K562 (cell line): ENCODE measurements at places on chromosomes 7 and 10. TPM values are rescaled to one million over a fixed set of nuclear protein-coding genes. Genes with fewer than 3 reads are reported as not detected.

MRLN gene
- not detected in 2 replicates for total RNA-seq

ARHGEF5 gene
- total RNA-seq, result 0.29 and 0.49 TPM in 2 replicates

TRIM50 gene
- total RNA-seq, result 0.11 TPM in 1 of 2 replicates, not detected in the other

BMPER gene
- not detected in 2 replicates for total RNA-seq

CRYGN gene
- not detected in 2 replicates for total RNA-seq

OR2F1 gene
- not detected in 2 replicates for total RNA-seq

NKX1-2 gene
- 0.04 TPM in 1 of 2 replicates, not detected in the other for total RNA-seq

LRRD1 gene
- not detected in 2 replicates for total RNA-seq

CUL2 gene
- total RNA-seq, result 41.6 and 44.7 TPM in 2 replicates

PTPRZ1 gene
- total RNA-seq, result 0.04 and 0.11 TPM in 2 replicates

FBXO24 gene
- 0.94 and 0.95 TPM in 2 replicates for total RNA-seq

PNLIPRP1 gene
- 0.60 and 1.1 TPM in 2 replicates for total RNA-seq

GRCh38 chr10:73379064-73379748 is 20.5 kb upstream of the CFAP70 start:
- H3K4me3 ChIP-seq, result no peak overlapping the region
- no peak for DNase-seq
- H3K36me3 ChIP-seq, result peaks cover 88% of the 10 kb centered on the region
- H3K27ac ChIP-seq, result no peak overlapping the region
- no peaks in the 10 kb centered on the region for H3K27me3 ChIP-seq

GRCh38 chr7:149724661-149725425 is 48.5 kb downstream of the ZNF467 start:
- no peak for DNase-seq
- no peak overlapping the region for H3K4me3 ChIP-seq
- H3K27ac ChIP-seq, result no peak overlapping the region
- no peaks in the 10 kb centered on the region for H3K27me3 ChIP-seq
- H3K36me3 ChIP-seq, result peaks cover 95% of the 10 kb centered on the region; the same call in 2 of the 3 replicates

GRCh38 chr7:138864667-138865066 is 66.7 kb upstream of the ATP6V0A4 start:
- no peaks in the 10 kb centered on the region for H3K36me3 ChIP-seq
- no peak overlapping the region for H3K27ac ChIP-seq
- DNase-seq, result no peak
- peaks cover 43% of the 10 kb centered on the region for H3K27me3 ChIP-seq
- no peak overlapping the region for H3K4me3 ChIP-seq

GRCh38 chr7:77910124-77910523 is 111.6 kb downstream of the PHTF2 start:
- H3K36me3 ChIP-seq, result peaks cover 18% of the 10 kb centered on the region; the same call in 2 of the 3 replicates
- peaks cover 25% of the 10 kb centered on the region for H3K4me1 ChIP-seq
- no peak overlapping the region for H3K27ac ChIP-seq

- no peaks in the 10 kb centered on the region for H3K36me3 ChIP-seq
- no peak for DNase-seq
- H3K4me3 ChIP-seq, result no peak overlapping the region
These were observed 686.1 kb upstream of the IGFBP3 start for GRCh38 chr7:46607176-46607575.

DNA sequence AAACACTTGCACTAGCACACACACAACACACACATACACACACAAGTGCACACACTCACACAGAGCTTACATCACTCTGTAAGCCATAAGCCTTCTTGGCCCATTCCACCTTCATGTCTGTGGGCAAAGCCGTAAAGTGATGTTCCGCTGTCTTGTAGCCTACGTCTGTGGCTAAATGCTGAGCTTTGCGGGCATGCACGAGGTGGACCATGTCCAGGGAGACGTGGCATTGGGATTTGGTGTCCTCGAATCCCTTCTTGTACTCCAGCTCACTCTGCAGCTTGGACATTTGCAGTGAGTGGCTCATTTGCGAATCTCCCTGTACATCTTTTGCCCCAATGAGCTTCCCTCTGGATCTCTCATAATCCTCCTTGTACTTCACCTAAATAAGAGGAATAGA is 42.0 kb downstream of the NRAP start:
- DNase-seq, result no peak
- H3K27me3 ChIP-seq, result peaks cover 41% of the 10 kb centered on the region
- no peaks in the 10 kb centered on the region for H3K36me3 ChIP-seq
- no peak overlapping the region for H3K4me3 ChIP-seq

DNA sequence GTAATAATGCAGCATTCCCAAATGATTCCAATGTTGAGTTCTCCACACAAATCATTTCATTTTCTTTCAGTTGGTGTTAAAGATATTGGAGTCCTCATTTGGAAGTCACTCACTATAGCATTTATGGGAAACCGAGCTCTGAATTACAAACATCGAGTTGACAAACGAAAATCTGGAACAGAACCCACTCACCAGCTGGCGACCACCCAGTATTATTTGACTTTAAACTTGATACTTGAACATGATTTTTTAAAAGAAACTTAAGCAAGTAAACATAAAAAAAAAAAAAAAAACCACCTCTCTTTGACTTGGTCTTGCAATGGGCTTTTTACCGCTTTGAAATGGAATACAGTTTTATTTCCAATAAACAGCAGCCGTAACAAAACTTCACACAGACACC is 576.6 kb upstream of the C7orf33 start:
- H3K4me3 ChIP-seq, result no peak overlapping the region
- no peak for DNase-seq
- no peaks in the 10 kb centered on the region for H3K36me3 ChIP-seq
- H3K27me3 ChIP-seq, result no peaks in the 10 kb centered on the region
- no peak overlapping the region for H3K27ac ChIP-seq

DNA sequence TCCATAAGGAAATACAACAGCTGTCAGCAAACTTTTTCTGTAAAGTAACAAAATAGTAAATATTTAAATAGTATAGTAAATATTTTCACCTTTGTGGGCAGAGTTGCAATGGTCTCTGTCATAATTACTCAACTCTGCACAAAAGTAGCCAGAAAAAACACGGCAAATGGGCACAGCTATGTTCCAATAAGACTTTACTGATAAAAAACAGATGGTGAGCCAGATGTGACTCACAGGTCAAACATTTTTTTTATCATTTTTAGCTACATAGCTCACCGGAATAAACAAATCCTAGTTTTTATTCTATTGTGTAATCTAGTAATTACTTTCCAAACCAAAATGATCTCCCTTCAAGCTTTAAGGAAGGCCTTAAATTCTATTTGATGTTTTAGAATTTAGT is 55.3 kb downstream of the NCAPG2 start:
- peaks cover 96% of the 10 kb centered on the region for H3K36me3 ChIP-seq
- no peak overlapping the region for H3K4me3 ChIP-seq
- H3K27me3 ChIP-seq, result no peaks in the 10 kb centered on the region
- no peak overlapping the region for H3K27ac ChIP-seq
- no peaks in the 10 kb centered on the region for H3K4me1 ChIP-seq

DNA sequence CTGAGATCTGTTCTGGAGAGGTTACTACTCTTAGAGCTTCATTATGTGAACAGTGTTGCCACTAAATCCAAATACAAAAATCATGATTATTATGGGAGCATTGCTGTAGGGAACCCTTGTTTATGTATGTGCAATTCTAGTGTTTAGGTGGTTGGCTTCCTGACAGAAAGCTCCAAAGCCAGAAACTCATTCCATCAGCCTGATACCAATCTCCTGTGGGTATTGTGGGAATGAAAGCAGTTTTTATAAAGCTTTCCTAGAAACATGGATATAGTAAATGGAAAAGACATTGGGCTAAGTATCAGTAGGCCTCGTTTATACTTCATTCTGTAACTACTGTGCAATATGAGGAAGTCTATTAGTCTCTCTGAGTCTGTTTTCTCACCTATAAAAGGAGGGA is 6.4 kb downstream of the SDK1 start:
- H3K27me3 ChIP-seq, result no peaks in the 10 kb centered on the region
- DNase-seq, result no peak
- H3K4me1 ChIP-seq, result no peaks in the 10 kb centered on the region
- no peak overlapping the region for H3K27ac ChIP-seq

- H3K36me3 ChIP-seq, result no peaks in the 10 kb centered on the region
- peak; percentile 54 for DNase-seq
- H3K4me3 ChIP-seq, result no peak overlapping the region
- no peaks in the 10 kb centered on the region for H3K4me1 ChIP-seq
- H3K27ac ChIP-seq, result no peak overlapping the region
These were observed 41.4 kb downstream of the GSDME start for GRCh38 chr7:24715661-24716479.

DNA sequence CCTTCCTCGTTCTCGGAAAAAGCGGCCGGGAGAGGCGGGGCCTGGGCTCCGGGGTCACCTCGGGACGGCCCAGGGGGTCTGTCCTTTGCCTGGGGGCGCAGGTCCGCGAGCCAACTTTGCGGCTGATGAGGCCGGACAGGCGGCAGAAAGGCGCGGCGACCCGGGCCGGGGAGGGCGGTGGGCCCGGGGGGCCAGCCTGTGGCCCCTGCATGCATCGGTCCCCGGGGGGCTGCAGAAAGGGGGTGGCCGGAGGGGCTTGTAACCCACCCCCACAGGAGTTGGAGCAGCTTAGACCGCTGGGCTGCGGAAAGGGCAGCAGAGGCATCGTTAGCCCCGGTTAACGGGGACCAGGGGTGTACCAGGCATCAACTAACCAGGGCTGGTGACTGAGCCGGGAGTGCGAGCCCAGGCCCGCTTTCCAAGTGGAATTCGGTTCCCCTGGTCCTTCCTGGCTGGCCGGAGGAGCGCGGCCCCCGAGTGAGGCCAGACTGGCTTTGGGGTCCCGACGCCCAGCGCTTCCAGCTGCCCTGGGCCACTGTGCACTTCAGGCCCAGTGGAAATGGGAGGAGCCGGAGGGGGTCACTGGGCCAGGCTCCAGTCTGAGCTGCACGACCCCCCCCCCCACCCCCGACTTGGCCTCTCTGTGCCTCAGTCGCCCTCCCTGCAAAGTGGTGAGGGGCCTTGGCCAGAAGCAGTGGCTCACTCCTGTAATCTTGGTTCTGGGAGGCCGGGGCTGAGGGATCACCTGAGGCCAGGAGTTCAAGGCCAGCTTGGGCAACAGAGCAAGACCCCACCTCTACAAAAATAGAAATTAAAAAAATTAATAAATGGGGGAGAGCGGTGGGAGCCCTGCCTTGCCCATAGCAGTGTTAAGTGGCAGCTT is 919 bp downstream of the SLC29A4 start:
- DNase-seq, result no peak
- no peaks in the 10 kb centered on the region for H3K36me3 ChIP-seq
- peak overlapping the region; percentile 31 for H3K4me3 ChIP-seq
- peaks cover 22% of the 10 kb centered on the region for H3K4me1 ChIP-seq
- no peak overlapping the region for H3K27ac ChIP-seq

GRCh38 chr7:130881799-130882141 is 147.8 kb upstream of the KLF14 start:
- H3K4me1 ChIP-seq, result no peaks in the 10 kb centered on the region; the same call in 2 of the 3 replicates
- DNase-seq, result no peak
- no peaks in the 10 kb centered on the region for H3K36me3 ChIP-seq
- no peak overlapping the region for H3K27ac ChIP-seq
- H3K27me3 ChIP-seq, result no peaks in the 10 kb centered on the region
- H3K4me3 ChIP-seq, result no peak overlapping the region

- peak overlapping the region; percentile 96 for H3K27ac ChIP-seq
- no peaks in the 10 kb centered on the region for H3K27me3 ChIP-seq
- H3K36me3 ChIP-seq, result peaks cover 49% of the 10 kb centered on the region
- H3K4me3 ChIP-seq, result peak overlapping the region; percentile 78
- H3K4me1 ChIP-seq, result peaks cover 16% of the 10 kb centered on the region
- DNase-seq, result no peak
These were observed 1.2 kb downstream of the PURB start for GRCh38 chr7:44883961-44884620.

DNA sequence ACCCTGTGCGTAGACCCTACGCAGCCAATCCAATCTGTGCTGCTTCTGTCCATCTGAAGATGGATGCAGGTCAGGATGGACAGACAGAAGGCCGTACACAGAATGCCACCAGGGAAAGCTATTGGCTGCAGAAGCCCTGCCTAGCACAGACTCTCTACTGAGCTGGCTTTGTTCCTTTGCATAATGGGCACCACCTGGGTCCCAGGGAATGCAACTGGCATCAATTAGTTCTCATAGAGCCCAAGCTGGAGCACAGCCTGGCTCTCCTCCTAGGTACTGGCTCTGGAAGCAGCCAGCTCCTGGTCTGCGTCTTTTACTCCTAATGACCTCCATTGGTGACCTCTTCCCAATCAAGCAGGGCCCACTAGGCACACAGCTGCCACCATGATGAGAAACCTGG is 26.8 kb upstream of the CACUL1 start:
- no peaks in the 10 kb centered on the region for H3K27me3 ChIP-seq
- no peak overlapping the region for H3K27ac ChIP-seq
- H3K36me3 ChIP-seq, result no peaks in the 10 kb centered on the region
- DNase-seq, result no peak
- no peaks in the 10 kb centered on the region for H3K4me1 ChIP-seq
- no peak overlapping the region for H3K4me3 ChIP-seq

- no peak overlapping the region for H3K4me3 ChIP-seq
- no peaks in the 10 kb centered on the region for H3K27me3 ChIP-seq
- H3K4me1 ChIP-seq, result no peaks in the 10 kb centered on the region
- no peak overlapping the region for H3K27ac ChIP-seq
These were observed 46.7 kb downstream of the SHOC2 start for GRCh38 chr10:110966146-110966545.

DNA sequence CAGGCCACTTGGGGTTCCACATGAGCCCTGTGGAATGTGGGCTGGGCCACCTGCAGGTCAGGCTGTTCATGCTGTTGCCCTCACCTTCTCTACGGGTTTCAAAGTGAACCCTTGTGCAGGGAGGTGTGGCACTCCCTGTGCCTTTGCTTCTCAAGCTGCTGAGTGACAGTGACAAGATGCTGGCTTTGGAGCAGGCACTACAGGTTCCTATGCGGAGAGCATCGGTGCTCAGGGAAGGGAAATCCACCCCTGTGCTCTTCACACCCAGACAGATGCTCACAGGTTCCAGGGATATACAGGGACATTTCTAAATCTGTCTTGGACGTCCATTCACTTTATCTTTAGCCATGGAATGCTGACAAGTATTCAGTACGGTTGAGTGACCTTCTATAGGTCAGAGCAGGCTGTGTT is 1005.0 kb downstream of the LRMDA start:
- no peaks in the 10 kb centered on the region for H3K36me3 ChIP-seq
- H3K4me1 ChIP-seq, result no peaks in the 10 kb centered on the region
- DNase-seq, result no peak
- no peak overlapping the region for H3K27ac ChIP-seq

- no peaks in the 10 kb centered on the region for H3K27me3 ChIP-seq
- DNase-seq, result peak; percentile 8
- H3K4me1 ChIP-seq, result no peaks in the 10 kb centered on the region
- no peaks in the 10 kb centered on the region for H3K36me3 ChIP-seq
- H3K27ac ChIP-seq, result no peak overlapping the region
- no peak overlapping the region for H3K4me3 ChIP-seq
These were observed 17.2 kb downstream of the SFR1 start for GRCh38 chr10:104139221-104139620.

DNA sequence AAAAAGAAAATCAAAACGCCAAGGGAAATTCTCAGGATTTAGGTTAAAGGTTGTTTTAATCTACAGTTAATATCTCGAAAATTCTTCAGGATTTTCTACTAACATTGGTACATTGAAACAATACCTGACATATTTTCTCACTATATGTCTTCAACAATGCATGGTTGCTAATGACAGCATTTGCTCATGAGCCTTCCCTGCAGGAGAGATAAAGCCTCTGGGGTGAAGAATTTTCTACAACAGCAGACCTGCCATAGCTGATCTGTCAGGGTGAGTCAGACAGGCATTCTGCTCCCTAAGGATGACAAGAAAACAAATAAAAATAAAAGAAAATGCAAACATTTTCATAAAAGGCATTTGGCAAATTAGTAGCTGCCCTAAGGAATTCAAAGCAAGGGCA is 11.7 kb upstream of the GPR37 start:
- no peak overlapping the region for H3K27ac ChIP-seq
- H3K36me3 ChIP-seq, result no peaks in the 10 kb centered on the region
- no peaks in the 10 kb centered on the region for H3K4me1 ChIP-seq
- no peak for DNase-seq
- no peak overlapping the region for H3K4me3 ChIP-seq
- no peaks in the 10 kb centered on the region for H3K27me3 ChIP-seq

GRCh38 chr7:131692131-131692960 is 135.9 kb upstream of the PODXL start:
- peak; percentile 96 for DNase-seq
- peaks cover 8% of the 10 kb centered on the region for H3K4me1 ChIP-seq
- no peak overlapping the region for H3K27ac ChIP-seq
- peaks cover 60% of the 10 kb centered on the region for H3K27me3 ChIP-seq
- no peaks in the 10 kb centered on the region for H3K36me3 ChIP-seq
